ENCODE measurements at places on chromosomes 16 and 17.

GRCh38 chr17:48064638-48065037, 16.5 kb downstream of the NFE2L1 start:
- DNase-seq = no peak

- DNase-seq = no peak
Observed at GRCh38 chr16:6602405-6602804, 730.2 kb upstream of the RBFOX1 start.

DNA sequence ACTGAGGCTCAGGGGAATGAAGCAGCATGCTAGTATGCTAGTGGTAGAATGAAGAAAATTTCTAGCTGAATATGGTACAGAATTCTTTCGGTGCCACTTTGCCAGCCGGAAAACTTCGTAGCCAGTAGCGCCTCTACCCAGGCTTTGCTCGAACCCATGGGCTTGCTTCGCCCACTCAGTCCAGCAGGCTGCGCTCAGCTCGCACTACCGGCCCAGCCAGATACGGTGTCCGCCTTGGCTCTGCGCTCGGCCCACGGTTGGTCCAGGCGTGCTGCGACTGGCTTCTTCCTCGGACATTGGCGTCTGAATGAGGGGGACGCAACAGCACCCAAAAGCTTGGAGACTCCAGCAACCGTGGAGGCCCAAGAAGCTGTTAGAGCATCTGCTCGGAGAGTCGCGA, 372.5 kb upstream of the CDH8 start:
- DNase-seq = no peak

DNA sequence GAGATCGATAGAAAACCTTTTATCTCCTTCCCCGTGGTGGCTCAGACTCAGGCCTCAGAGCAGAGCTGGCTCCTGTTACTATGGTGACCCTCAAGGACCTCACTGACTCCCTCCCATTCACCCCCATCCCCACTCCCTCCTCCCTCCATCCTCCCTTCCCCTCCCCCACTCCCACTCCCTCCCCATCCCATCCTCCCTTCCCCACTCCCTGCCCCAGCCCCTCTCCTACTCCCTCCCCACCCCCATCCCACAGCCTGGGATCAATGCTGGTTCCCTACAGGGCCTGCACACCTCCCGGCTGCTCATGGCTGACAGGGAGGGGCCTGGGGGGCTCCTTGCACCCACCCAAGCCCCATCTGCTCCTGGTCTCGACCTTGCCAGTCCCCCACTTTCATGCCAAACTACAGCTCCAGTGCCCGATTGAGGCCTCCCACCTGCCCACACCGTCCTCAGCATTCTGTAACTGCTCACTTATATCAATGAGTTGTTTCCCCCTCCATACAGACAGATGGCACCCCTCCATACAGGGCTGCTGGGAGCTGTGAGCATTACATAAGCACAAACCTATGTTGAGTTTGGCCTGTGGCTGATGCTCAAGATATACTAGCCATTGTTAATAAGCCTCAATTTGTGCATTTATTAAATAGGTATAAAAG, 11.6 kb upstream of the RAI1 start:
- DNase-seq = no peak

DNA sequence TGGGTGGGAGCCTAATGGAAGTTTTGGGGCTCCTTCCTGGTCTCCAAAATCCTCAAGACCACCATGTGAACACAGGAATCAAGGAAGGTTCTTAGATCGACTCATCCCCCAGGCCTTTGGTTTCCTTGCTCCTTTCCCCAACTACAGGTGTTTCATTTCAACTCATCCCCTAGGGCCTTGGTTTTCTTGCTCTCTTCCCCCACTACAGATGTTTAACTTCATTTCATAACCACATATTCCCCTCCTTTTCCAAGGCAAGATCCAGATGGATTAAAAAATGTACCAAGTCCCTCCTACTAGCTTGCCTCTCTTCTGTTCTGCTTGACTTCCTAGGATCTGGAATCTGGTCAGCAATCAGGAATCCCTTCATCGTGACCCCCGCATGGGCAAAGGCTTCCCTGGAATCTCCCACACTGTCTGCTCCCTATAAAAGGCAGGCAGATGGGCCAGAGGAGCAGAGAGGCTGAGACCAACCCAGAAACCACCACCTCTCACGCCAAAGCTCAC, at the start of gene CCL11:
CCL11 (plus strand) TSS at position 457 of the 507 bp plus-strand sequence. CDS start 67 bp downstream, outside the sequence.
- peak; percentile 48 for DNase-seq

DNA sequence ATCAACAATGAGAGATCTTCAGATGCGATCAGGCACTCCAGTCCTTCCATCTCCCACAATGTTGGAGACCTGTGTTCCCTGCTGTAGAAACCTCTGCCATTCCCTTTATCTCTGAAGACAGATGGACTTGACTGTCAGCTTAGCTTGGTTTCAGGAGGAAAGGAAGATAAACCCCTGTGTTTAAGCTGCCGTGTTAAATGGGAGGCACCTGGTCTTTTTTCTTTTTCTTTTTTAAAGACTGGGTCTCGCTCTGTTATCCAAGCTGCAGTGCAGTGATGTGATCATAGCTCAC, 63.1 kb downstream of the USP22 start:
- no peak for DNase-seq

GRCh38 chr17:48568499-48569239, 9.5 kb downstream of the HOXB4 start:
- DNase-seq = no peak

GRCh38 chr16:65621640-65622039, 499.8 kb upstream of the CDH11 start:
- no peak for DNase-seq

DNA sequence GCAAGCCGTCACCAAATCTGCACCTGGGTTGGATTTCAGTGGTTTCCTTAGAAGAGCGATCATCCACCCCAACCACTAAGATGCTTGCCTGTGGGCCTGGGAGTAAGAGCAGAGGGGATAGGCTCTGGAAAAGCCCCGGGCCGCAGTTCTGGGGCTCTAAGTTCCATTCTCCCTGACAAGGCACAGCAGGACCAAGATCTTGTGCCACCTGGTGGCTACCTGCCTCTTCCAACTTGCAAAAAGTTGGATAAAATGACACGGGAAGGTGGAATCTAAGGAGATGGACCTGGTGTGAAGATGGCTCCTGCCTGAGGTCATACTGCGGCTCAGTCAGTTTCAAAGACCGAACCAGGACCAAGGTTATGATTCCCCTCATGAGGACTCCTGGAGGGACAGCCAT, 42.3 kb downstream of the ABCC12 start:
- no peak for DNase-seq

DNA sequence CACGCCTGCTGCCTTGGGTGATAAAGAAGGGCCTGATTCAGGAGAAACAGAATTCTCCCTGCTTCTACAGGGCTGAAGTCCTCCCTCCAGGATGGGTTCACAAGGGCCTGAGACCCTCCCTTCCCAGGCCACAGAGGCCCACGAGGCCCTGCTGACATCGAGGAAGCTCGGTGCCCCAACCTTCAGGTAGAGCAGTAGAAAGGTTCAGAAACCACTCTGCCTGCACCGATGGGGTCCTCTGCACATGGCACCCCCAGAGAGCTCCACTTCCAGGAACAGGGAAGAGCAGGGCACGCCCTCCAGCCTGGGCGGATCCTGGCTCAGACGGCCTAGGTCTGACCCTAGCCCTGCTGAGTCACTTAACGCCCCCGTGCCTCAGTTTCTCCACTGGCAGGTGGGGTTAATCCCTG, 773 bp downstream of the CENPX start:
- DNase-seq = no peak

GRCh38 chr17:18151290-18151689, 32.3 kb upstream of the ALKBH5 start:
- DNase-seq = no peak

DNA sequence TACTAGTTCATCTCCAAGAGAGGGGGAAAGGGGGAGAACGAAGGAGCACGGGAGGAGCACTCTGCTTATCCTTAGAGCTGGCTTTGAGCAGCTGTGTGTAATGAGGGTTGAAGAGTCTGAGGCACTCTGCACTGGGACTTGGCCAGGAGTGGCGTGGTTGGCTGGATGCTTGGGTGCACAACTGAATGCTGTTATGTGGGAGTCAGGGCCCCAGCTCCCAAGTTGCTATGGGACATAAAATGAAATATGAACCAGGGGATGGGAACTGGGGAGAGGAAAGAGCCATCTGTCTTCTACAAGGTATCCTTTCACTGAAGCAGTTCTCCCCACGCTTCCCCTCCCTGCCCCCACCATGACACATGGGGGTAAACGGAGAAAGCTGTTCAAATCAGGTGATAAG, 105.9 kb upstream of the ANKFN1 start:
- peak; percentile 55 for DNase-seq

- no peak for DNase-seq
Observed at GRCh38 chr17:8091033-8091687, 3.6 kb upstream of the ALOX12B start.
